ENCODE measurements at places on chromosomes 1 and 21.

- DNase-seq: no peak
Measured at GRCh38 chr1:18556364-18556763, 74.3 kb upstream of the PAX7 start.

GRCh38 chr1:150093805-150094204 is 26.2 kb downstream of the VPS45 start:
- no peak for DNase-seq

DNA sequence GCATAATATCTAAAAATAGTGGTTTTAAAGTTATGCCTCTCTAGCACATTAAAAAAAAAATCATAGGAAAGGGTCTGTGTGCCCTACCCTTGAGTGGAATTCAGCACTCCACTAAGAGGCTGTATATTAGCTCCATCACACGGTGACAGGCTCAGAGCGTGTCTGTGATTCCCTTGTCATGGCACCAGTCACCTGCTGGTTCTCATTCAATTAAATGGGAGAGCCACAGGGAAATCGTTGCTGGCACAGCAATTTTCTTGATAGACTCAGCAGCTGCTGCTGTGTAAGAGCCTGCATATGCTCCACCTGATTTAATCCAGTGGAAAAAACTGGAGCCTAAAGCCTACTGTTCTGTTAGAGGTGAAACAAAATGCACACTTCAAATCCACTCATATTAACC is 9.5 kb downstream of the ATP6V1G3 start:
- DNase-seq: peak; percentile 63

DNA sequence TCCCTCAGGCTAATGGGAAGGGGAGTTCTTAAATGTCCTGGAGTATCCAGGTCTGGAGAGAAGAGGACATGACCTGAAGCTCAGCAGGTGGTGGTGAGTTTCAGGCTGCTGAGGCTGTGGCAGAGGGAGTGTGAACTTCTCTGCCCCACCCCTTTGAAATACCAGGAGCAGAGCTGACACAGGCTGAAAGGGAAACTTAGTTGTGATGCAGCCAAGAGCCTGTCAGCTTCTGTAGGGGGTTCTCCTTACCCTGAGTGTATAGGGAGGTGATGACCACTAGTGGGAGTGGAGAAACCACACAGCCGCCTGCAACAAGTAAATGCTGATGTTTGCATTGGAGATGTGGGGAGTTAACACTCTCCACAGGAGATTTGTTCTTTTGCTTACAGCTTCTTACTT is 152.3 kb downstream of the FCRL5 start:
- DNase-seq: peak; percentile 13

DNA sequence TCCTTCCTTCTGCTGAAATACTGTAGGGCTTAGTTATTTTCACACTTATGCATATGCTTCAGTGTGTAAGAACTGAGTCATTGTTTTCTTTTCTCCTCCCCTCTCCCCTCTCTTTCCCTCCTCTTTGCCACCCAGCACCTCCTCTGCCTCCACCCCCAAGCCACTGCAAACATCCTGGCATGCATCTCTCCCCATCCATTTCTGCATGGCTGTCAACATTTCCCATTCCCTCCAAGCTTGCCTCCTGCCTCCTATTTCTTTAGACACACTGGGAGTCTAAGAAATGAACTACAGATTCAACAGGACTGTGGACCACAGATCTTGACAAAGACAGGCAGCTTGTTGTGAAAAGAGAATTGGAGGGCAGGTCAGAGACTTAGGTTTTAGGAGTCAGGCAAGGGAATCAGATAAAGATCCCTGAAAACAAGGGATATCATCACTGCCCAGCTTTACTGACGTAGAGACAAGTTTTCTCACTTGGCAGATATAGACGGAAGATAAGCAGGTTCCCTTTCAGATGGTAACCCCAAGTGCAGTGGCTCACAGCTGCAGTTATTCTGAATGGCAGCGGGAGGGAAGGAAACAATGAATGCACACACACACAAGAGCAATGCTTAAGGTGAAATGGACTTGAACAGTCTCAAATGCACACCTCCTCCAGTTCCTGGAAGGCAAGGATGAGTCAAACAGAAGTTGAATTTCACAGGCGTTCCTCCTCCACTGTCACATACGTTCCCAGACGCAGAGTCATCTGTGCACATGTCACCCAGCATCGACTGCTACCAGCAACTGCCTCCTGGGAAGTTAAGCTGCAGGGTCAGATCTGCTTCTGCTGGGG is 56.1 kb downstream of the HIVEP3 start:
- peak; percentile 5 for DNase-seq

- DNase-seq: no peak
Measured at GRCh38 chr21:39712273-39712672, 32.7 kb upstream of the IGSF5 start.

DNA sequence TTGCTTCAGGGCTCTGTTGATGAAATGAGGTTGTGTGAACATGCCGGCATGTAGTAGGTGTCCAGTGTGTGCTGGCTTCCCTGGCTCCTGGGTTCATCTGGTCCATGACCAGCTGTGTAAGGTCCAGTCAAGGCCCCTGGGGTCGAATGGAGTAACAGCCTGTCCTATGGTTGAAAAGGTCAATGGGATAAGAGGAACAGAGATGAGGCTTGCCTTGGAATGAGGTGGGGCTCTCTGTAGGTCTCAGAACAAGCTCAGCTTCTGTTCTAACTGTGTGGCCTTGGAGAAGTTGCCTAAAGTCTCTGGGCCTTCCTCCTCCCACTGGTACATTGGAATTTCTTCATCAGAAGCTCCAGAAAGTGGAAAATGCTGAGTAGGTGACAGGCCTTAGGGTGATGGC is 26.6 kb downstream of the RPS6KA1 start:
- no peak for DNase-seq

GRCh38 chr21:16455978-16456377 is 726.2 kb downstream of the USP25 start:
- no peak for DNase-seq

DNA sequence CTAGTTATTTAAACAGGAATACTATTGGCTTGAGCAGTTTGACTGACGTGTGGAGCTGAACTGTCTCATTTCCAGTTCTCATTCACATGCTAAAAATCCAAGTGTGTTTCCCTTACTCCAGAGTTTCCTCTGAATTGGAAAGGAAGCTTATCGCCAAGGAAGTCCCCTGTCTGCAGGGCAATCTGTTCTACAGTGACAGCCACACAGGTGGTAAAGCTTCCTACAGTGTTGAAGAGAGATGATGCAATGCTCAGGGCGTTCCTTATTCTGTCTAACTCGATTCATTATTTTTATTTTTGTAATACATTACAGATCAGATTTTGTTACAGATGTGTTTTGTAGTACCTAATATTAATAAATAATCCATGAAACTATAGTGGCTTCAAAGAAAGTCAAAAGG is 41.3 kb downstream of the ADAMTS5 start:
- DNase-seq: no peak

GRCh38 chr1:112391603-112391940 is 4.4 kb upstream of the CTTNBP2NL start:
- DNase-seq: no peak

DNA sequence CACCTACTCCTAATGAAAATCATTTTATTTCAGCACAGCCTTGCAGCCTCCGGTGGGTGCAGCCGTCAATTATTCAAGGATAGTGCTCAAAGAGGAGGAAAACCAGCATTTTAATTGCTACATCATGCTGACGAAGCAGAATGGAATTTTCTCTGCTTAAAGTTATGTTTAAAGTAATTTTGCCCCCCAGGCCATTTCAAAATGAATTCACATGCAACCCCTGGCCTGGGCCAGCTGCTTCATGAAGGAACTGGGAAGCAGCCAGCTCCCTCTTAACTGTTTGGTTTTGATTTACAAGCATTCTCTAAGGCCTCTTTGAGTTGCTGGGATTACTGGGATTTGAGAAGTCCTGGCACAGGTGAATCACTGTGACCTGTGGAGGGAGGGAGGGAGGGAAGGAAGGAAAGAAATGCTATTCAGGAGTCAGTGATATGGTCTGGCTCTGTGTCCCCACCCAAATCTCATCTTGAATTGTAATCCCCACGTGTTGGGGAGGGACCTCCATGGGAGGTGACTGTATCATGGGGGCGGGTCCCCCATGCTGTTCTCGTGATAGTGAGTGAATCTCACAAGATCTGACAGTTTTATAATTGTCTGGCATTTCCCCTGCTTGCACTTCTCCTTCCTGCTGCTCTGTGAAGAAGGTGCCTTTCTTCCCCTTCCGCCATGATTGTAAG is 66.0 kb downstream of the PGBD5 start:
- no peak for DNase-seq

- no peak for DNase-seq
Measured at GRCh38 chr1:5403935-5404334, 588.3 kb downstream of the NPHP4 start.

- DNase-seq: no peak
Measured at GRCh38 chr1:152502496-152503180, 8.0 kb upstream of the LCE5A start.

GRCh38 chr1:228277491-228278431 is 69.9 kb downstream of the OBSCN start:
- no peak for DNase-seq

DNA sequence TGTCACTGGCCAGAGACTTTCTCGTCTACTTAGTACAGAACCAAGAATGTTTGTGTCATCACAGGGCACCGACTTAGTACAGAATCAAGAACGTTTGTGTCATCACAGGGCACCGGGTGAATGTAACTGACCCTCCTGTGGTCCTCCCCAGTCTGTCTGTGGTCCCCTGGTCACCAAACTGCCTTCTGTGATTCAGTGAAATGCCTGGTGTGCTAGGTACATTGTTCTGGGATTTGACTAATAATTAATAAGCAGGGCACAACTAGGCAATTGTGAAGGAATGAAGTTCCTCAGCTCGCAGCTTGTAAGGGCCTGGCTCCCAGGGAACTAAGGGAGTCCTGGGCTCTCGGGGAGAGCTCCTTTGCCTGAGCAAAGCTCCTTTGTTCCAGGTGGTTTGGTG is 7.2 kb downstream of the MECR start:
- no peak for DNase-seq

DNA sequence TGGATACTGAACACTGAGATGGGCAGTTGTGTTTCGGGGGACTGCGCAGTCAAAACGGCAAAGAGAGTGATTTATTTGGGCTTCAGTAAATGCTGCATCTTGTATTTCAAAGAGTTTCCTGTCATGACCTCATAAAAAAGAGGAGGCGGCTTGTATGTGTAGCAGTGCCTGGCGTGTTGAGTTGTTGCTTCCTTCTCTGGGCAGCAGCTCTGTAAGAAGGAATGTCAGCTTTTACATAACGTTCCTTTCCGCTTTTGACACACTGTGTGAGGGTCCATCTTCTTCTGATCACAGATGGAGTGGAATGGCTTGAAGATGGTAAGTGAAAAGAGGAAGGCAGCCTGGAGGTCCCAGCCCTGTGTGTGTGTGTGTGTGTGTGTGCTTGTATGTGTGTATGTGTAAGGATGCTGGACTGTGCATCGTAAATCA is 941 bp downstream of the ELAVL4 start:
- peak; percentile 55 for DNase-seq

GRCh38 chr1:63886340-63886739 is 112.5 kb downstream of the ROR1 start:
- DNase-seq: no peak

GRCh38 chr1:157517016-157517415 is 35.3 kb downstream of the FCRL5 start:
- DNase-seq: no peak

- DNase-seq: no peak
Measured at GRCh38 chr21:43306911-43307676, 119.8 kb downstream of the SIK1 start.

GRCh38 chr1:76343356-76343755 is 268.8 kb downstream of the ST6GALNAC3 start:
- DNase-seq: no peak

DNA sequence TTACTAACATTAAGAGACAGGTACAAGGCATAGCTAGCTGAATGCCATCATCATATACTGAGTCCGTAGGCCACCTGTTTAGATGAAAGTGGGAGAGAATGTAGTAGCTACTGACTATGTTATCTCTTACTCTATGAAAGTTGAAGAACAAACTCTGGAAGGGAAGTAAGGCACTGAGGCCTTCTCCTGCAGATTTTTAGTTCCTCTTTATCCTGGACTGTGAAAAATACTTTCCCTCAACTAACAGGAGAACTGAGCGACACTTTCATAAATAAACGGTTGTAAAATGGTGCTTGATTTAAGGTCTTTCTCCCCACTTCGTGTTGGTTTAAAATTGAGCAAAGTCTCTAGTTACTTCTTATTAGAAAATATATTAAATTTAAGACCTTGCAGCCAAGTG is 101.9 kb downstream of the FNBP1L start:
- DNase-seq: no peak

- DNase-seq: no peak
Measured at GRCh38 chr1:59846209-59846894, 31.6 kb downstream of the HOOK1 start.

DNA sequence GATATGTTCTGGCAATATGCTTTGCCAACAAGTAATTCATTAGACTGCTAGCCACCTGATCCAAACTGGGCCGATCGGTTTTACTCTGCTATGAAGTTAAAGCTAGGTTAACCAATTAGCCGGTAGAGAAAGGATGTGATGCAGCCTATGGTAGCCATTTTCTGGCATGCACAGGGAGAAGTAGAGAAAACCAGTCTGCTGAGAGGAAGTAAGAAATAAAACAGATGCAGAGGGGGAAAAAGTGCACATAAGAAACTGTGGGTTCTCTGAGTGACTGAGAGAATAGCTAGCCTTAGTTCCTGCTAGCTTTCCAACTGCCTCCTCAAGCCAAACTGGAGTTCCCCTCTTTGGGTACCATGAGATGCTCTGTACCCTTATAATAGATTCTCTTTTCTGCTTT is 52.8 kb downstream of the ARID4B start:
- no peak for DNase-seq

DNA sequence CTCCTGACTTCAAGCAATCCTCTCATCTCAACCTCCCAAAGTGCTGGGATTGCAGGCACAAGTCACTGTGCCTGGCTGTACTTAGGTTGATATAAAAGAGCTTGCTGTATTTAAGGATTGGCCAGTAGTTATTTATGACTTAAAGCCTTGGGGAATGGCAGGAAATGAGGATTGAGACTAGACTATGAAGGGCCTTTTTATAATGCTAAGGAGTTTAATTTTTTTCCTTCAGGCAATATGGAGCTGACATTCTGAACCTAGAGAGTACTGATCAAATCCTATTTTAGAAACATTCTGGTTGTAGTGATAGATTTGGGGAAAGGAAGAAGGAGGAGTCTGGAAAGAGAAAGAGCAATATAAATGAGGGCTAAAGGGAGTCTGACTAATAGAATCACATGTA is 44.7 kb downstream of the MSH4 start:
- DNase-seq: no peak

- peak; percentile 5 for DNase-seq
Measured at GRCh38 chr1:117857418-117857817, 72.0 kb downstream of the GDAP2 start.

DNA sequence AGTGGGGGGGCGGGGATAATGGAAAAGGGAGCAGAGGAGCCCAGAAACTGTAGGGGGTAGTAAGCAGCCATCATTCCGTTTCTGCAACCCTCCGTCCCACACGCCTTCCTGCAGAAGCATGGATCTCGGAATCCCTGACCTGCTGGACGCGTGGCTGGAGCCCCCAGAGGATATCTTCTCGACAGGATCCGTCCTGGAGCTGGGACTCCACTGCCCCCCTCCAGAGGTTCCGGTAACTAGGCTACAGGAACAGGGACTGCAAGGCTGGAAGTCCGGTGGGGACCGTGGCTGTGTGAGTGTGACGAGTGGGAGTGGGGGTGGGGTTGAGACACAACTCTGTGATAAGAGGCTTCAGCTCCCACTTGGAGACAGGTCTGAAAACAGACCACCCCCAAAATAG is 706 bp downstream of the CREB3L4 start:
- no peak for DNase-seq
